Caudate nucleus (tissue), 63 donors: ENCODE measurements at places on chromosomes 5 and 9.

GRCh38 chr9:113614843-113615648 is 151.5 kb downstream of the RGS3 start:
- no peak for DNase-seq

- DNase-seq: no peak
Measured at GRCh38 chr5:149453618-149454415, 74.7 kb upstream of the IL17B start.

DNA sequence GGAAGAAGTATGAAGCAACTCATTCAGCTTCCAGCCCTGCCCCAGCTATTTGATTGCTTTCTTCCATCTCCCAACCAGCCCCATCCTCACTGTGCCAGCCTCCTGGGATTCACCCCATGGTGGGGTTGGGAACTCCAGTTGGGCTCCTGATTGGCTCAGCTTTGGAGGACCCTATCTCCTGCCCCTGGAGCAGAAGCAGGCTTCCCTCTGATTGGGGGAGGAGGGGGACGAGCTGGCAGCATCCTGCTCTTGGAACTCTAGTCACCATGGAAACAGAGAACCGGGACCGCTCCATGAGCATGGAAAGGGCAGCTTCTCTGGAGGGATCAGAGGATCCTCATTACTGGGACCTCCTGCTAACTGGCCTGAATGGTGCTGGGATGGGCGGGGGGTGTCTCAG is 2.6 kb downstream of the SLC6A7 start:
- no peak for DNase-seq

GRCh38 chr9:28620011-28620410 is 1046.7 kb upstream of the C9orf72 start:
- DNase-seq: no peak

DNA sequence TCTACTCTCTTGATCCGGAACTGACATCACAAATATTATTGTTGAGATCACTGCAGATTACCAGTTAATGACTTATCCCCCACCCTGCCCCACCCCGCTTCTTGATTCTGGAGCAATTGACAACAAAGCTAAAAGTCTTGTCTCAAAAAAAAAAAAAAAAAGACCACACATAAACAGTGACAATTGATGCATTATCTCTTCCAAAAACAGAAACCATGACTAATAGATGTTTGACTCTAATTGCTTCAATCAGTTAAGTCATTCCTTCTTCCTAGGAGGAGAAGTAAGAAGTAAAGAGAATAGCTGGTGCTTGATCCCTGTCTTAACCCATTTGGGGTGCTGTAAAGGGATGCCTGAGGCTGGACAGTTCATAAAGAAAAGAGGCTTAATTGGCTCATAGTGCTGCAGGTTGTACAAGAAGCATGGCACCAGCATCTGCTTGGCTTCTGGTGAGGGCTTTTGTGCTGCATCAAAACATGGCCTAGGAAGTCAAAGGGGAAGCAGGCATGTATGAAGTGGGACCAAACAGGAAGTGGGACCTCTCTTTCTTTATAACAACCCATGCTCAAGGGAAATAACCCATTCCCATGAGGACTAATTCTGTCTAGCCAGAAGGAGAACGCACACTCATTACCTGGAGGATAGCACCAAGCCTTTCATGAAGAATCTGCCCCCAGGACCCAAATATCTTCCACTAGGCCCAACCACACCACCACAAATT is 158.7 kb downstream of the TMEM167A start:
- DNase-seq: no peak

GRCh38 chr9:68969538-68969937 is 44.4 kb downstream of the PRKACG start:
- DNase-seq: no peak

GRCh38 chr5:73709536-73710129 is 83.6 kb downstream of the ARHGEF28 start:
- DNase-seq: no peak

DNA sequence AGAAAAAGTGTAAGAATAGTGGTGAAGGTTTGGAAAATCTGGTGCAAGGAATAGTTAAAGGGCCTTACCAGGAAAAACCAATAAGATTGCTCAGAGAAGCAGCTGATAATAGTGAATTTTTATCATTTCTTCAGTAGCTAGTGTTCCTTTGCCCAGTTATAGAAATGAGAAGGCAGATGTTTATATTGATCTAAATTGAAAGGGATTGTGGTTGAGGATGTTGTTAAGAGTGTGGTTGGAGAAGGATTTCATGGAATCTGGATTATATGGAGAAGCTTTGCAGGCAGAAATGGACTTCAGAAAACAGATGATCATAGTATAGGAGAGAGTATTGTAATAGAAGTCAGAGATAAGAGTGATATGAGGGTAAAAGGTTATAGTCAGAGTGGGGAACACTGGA is 102.6 kb downstream of the XRCC4 start:
- DNase-seq: no peak
